ENCODE measurements at places on chromosomes 2 and 18.

DNA sequence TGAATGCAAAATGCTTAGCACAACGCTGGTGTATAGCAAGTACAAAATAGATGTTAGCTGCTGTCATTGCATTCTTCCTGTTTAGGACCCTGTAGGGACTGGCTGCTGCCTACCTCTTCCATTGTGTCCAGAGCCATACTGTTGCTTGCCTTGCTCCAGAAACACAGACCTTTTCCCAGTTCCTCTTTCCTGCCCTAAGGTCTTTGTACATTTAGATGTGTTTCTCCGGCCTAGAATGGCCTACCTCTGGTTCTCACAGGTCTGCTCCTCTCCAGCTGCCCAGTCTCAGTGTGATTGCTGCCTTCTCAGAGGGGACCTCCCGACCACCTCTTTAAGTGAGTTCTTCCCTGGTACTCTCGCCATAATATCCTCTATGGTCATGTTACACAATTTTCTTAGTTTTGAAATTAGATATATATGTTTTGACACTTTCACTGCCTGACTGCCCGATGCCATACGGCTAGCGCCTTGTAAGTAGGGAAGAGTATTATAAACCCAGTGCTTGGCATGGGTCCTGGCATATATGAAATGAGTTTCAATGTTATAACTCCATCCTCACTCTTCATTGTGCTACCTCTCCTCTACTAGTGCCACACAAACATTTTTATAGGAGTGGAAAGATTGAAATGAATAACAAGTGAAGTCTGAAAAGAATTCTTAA is 48.3 kb downstream of the RFTN2 start:
- DNase-seq = no peak

GRCh38 chr18:70078106-70078505 is 127.4 kb downstream of the RTTN start:
- DNase-seq = no peak

DNA sequence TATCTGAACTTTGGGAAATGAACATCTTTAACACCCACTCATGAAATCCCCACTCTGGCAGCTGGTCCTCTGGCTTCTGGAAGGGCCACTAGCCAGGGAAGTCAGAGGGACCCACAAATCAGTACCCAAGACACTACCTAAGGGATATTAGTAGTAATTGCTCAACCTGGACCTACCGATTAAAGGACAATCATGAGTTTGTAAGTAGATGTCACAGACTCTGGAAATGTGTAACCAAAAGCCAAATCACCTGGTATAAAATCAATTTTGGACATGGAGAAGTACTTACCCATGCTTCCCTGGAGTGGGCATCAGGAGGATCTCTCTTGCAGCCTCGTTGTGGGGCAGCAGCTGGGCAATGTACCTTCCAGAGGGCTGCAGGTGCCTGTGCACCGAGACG is 389.8 kb downstream of the ALK start:
- no peak for DNase-seq

DNA sequence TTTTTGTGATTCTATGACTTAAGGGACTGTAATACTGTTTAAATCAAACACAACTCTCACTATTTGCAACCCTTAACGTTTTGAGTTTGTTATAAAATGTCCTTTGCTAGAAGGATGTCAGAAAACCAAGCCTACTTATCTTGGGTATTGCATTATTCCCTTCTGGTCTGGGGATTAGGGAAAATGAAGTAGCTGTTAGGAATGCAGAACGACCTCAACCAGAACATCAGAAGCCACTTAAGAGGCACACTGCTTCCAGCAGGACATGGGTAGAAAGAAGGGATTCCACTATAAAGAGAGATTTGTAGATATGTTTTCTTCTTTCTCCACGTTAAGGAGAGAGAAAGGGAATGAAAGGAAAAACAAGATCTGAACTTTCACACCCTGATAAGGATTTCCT is 101.2 kb downstream of the SETBP1 start:
- no peak for DNase-seq

DNA sequence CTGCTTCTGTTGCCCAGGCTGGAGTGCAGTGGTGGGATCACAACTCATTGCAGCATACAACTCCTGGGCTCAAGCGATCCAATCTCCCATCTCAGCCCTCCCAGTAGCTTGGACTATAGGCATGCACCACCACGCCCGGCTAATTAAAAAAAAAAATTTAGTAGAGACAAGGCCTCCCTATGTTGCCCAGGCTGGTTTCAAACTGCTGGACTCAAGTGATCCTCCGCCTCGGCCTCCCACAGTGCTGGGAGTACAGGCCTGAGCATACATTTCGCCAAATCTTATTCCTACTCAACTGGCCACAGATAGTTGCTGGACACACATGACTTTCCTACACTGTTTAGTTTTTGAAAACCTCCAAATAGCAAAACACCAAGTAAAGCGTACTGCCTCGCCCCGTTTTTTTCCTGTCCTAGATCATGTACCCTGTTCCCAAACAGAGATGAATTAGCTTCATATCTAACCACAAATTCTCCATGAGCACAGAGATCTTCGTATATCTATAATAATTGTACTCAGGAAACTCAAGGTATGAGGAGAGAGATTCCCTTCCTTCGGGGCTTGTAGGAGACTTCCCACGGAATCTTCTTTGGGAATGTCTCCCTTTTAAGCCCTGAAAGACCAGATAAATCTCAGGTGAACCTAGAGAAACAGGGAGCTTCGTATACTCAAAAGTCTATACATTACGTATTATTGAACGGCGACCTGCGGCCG is 598 bp upstream of the C2orf69 start:
- DNase-seq = no peak

GRCh38 chr2:102340778-102341177 is 14.8 kb upstream of the IL18R1 start:
- no peak for DNase-seq

GRCh38 chr2:113126845-113127645 is at the start of gene IL1RN:
Gene IL1RN, plus strand, starts transcription at chr2:113127598. Its CDS starts 27 bp downstream, at chr2:113127625.
- no peak for DNase-seq

GRCh38 chr2:183605440-183605839 is 481.2 kb downstream of the NUP35 start:
- DNase-seq = no peak

GRCh38 chr2:168992591-168993349 is 38.4 kb downstream of the ABCB11 start:
- no peak for DNase-seq

- no peak for DNase-seq
Measured at GRCh38 chr18:7367336-7367735, 136.4 kb downstream of the LRRC30 start.

DNA sequence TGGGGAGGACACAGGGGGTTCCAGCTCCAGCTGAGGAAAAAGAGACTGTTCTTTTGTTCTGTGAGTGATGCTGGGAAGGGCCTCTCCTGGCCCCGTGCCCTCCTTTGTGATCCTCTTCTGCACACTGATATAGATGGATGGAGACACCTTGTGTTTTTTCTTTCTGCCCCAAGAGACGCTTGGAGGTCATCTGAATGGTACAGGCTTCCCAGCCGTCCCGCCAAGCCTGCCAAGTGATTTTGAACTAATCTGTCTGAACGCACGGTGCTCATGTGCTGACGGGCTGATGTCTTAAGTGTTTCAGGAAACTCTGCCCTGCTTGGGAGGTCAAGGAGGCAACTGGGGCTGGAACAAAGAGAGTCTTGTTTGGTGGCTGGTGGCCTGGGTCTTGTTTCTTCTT is 57.5 kb downstream of the KIF5C start:
- DNase-seq = no peak

DNA sequence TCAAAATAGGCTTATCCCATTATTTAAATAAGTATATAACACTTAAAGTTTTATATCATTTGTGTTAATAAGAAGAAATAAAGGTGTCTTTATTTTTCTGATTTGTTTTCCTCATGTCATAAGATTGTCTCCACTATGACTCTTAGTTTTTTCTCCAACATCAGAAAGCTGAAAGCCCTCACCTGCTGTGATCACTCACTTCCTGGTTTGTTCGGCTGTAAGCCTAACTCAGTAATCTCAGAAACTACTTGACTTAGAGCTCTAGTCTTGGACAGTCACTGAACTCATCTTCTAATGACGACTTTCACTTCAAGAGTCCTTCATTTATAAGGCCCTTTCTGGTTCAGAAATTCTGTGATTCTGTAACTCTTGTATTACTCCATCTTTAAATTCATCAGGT is 311.0 kb downstream of the ZEB2 start:
- DNase-seq = no peak

- DNase-seq = no peak
Measured at GRCh38 chr2:30371028-30371689, 75.9 kb upstream of the LCLAT1 start.

DNA sequence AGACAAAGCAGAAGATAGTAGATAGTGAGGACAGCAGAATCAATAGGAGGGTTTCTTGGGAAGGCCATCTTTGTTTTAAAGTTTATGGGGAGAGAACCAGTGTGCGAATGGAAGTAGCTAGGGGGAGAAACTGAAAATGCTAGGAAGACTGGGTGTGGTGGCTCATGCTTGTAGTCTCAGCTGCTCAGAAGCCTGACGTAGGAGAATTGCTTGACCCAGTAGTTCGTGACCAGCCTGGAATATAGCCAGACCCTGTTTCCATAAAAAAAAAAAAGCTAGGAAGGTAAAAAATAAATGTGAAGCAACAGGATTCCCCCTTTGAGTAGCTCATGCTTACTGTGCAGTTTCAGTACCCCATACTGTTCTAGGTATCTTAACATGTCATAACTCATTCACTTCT is 19.2 kb upstream of the DRC1 start:
- DNase-seq = no peak

DNA sequence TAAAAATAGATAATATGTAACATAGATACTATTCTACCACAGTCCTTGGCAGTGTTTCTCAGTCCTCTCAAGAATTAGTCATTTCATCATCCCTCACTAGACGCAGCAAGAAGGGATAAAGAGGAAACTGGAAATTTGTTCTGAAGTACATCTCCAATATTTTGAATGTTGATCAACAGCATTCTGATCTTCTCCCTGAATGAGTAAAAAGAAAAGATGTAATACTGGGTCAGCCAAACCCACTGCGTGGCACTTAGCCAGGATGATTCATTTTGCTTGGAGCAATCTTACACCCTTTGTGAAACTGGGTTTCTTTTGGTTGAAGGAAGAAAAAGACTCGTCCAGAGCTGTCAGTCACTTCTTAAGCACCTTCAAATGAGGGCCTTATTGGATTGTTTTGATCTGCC is 54.1 kb downstream of the TAF1B start:
- peak; percentile 15 for DNase-seq

- no peak for DNase-seq
Measured at GRCh38 chr18:10009321-10010144, 95.7 kb downstream of the VAPA start.

- no peak for DNase-seq
Measured at GRCh38 chr2:8885449-8886201, 48.2 kb upstream of the KIDINS220 start.

GRCh38 chr2:74501335-74502071 is 2.1 kb upstream of the LBX2 start:
- no peak for DNase-seq

GRCh38 chr2:27552941-27553340 is 29.9 kb upstream of the ZNF512 start:
- no peak for DNase-seq

GRCh38 chr2:39381653-39382052 is 55.4 kb downstream of the MAP4K3 start:
- peak; percentile 53 for DNase-seq

GRCh38 chr2:178317811-178318210 is 123.5 kb downstream of the OSBPL6 start:
- DNase-seq = no peak

DNA sequence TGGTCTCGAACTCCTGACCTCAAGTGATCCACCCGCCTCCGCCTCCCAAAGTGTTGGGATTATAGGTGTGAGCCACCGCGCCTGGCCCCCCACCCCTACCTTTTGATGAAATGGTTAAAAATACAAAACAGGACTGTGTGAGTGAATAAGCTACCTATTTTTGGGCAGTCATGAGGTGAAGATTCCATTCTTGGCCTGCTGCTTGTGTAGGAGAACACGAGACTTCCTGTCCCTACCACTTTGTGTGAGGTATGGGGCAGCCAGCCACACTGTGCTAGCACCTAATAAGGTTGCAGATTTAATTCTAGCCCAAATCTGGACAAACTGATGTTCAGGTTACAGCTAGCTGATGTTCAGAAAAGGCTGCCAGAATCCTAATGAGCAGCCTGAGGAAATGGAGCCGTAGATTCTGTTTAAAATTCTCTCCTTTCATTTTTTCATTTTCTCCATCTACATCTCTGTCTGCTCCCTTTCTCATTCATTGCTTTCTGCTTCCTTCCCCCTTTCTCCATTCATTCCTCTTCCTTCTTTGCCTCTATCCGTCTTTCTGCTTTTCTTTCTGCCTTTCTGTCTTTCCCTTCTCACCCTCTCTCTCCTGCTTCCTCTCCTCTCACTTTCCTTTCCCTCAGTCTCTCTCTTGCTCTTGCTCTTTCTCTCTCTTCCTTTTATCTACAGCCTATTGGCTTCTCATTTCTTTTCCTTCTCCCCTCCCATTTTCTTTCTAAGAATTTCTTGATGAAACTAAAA is 4.6 kb upstream of the LTBP1 start:
- DNase-seq = no peak

- DNase-seq = no peak
Measured at GRCh38 chr2:27058210-27058609, 6.7 kb downstream of the AGBL5 start.

GRCh38 chr18:42707080-42707479 is 408.4 kb downstream of the RIT2 start:
- DNase-seq = no peak
